Mesothelial cell of epicardium (in vitro differentiated cells): ENCODE measurements at places on chromosomes 11 and 22. TPM values are rescaled to one million over a fixed set of nuclear protein-coding genes. Genes with fewer than 3 reads are reported as not detected.
A peak's percentile ranks its signal among the peaks of the same experiment; 100 is the strongest.

- no peak overlapping the region for H3K27ac ChIP-seq
- no peak for DNase-seq
- H3K4me3 ChIP-seq = no peak overlapping the region
- H3K36me3 ChIP-seq = no peaks in the 10 kb centered on the region
Observed at GRCh38 chr11:42849362-42849761, 462.4 kb upstream of the API5 start.

GRCh38 chr22:36775586-36775963 is 344 bp downstream of the IFT27 start:
- DNase-seq = no peak
- peaks cover 8% of the 10 kb centered on the region for H3K36me3 ChIP-seq
- H3K27ac ChIP-seq = peak overlapping the region; percentile 45
- peaks cover 25% of the 10 kb centered on the region for H3K4me1 ChIP-seq
- peak overlapping the region; percentile 78 for H3K4me3 ChIP-seq

DNA sequence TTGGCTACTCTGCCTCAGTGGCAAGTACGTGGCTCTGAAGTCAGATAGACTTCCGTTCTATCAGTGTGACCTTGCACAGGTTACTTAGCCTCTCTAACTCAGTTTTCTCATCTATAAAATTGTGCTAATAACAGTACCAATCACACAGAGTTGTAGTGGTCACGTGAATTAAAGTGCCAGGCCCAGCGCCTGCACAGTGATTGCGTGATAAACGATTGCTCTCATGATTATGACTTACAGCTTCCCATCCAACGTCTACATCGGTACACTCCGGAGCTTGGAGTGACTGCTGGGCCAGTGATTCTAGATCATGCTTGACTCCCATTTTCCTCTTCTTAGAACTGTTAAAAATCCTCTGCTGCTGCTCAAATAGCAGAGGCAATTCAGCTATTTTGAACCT is 221.8 kb downstream of the CEP164 start:
- no peak overlapping the region for H3K27ac ChIP-seq
- H3K4me3 ChIP-seq = no peak overlapping the region
- no peak for DNase-seq
- H3K27me3 ChIP-seq = peaks cover 42% of the 10 kb centered on the region
- no peaks in the 10 kb centered on the region for H3K36me3 ChIP-seq
- no peaks in the 10 kb centered on the region for H3K4me1 ChIP-seq

DNA sequence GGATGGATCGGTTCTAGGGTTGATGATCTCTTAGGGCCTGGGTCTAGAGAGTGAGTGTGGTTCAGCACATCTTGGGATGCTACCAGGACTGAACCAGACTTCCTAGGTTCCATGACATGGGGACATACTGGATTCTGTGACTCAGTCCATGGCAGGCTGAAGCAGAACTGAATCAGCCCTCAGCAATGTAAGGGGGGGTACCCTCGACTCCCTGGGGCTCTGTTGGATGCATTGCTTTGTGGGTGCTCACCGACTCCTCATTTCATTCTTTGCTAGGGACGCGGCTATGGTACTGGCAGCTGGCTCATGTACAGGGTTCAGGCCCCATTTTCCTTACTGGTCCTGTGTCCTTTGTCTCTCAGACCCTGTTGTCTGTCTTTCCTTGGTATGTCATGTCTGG is 733 bp upstream of the GRAMD1B start:
- H3K4me3 ChIP-seq = peak overlapping the region; percentile 85
- peaks cover 8% of the 10 kb centered on the region for H3K4me1 ChIP-seq
- no peaks in the 10 kb centered on the region for H3K36me3 ChIP-seq

DNA sequence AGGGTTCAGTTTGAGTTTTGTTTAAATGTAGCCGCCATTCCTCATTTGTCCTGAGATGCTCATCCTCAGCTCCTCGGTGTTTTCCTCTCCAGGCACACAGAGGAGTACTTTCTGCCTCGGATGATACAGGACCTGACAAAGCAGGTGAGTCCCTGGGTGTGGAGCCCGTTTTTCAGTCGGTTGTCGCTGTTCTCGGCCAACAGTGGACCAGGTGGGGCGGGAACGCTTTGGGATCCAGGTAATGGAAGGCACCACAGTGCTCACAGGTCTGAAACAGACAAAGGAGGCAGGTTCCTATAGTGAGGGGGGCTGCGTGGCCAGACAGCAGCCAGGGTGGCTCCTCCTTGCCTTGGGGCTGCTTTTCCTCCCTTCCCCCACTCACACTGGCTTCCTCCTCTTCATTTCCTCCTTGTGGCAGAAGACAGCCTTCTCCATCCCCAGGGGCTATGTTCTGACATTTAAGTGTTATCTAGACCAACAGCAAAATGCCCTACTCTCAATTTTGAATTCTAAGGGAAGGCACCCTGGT is 19.4 kb downstream of the NADSYN1 start:
- no peaks in the 10 kb centered on the region for H3K4me1 ChIP-seq
- peaks cover 35% of the 10 kb centered on the region for H3K36me3 ChIP-seq
- DNase-seq = no peak
- no peaks in the 10 kb centered on the region for H3K27me3 ChIP-seq
- no peak overlapping the region for H3K4me3 ChIP-seq

DNA sequence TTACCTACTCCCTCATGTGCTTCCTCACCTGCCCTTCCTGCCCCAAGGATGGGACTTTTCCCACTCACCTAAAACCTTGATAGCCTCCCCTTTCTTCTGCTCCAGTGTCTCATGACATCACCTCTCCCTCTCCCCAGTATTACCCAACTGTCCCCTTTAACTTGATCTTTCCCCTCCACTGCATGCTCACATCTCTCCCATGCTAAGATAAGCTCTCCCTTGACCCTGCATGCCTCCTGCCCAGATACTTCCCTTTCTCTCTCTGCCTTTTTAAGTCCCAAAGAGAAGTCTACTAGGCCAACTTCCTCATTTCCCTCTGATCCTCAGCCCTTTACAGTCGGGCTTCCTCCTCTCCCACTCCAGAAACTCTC is 14.8 kb downstream of the CD3E start:
- no peak overlapping the region for H3K27ac ChIP-seq
- H3K36me3 ChIP-seq = no peaks in the 10 kb centered on the region
- no peak for DNase-seq
- peaks cover 35% of the 10 kb centered on the region for H3K27me3 ChIP-seq

- H3K36me3 ChIP-seq = no peaks in the 10 kb centered on the region
- peaks cover 58% of the 10 kb centered on the region for H3K27me3 ChIP-seq
- H3K4me3 ChIP-seq = no peak overlapping the region
- H3K27ac ChIP-seq = no peak overlapping the region
Observed at GRCh38 chr22:37095113-37095512, 14.4 kb downstream of the TMPRSS6 start.

DNA sequence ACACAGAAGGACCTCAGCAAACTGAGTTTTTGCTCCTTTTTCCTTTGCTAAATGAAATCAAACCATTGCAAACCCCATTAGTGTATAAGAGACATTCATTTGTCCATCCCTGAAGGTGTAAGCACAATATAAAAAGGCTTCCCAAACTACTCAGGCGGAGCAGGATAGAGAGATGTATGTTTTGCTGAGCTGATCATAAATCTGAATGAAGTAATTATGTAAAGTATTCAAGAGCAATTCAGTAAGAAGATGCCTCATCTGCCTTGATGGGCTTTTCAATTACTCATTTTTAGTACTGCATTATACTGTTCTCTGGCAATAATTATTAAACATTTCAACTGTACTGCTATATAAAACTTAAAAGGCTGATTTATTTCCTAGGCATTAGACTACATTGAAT is 65.0 kb downstream of the SPON1 start:
- H3K27ac ChIP-seq = no peak overlapping the region
- peaks cover 4% of the 10 kb centered on the region for H3K27me3 ChIP-seq

DNA sequence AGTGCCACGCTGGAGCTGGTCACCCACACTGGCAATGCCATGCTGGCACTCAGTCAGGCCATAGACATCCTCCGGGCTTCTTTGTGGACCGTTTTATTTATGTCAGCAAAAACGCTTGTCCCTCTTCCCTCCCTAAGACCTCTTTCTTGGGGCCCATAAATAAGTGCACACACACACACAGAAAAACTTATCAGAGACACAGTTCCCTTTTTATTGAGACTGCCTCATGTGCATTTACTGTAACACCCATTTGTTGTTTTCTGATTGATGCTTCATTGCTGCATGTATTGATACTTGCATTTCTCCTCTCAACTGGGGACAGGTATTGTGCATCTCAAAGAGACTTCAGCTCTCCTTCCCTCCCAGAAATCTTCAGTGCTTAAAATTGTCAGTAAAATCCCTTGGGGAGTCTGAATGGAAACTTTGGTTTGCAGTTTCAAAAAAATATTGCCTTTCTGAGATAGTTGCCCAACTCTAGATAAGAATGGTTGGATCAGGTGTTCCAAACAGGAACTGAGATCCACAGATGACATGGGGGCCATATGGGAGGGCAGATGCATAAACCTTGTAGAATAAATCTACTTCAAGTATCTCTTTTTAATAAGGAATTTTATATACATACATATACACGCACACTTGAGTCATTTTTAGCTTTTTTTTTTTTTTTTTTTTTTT is 50.9 kb downstream of the PPP2R1B start:
- H3K4me3 ChIP-seq = no peak overlapping the region
- H3K4me1 ChIP-seq = peaks cover 11% of the 10 kb centered on the region
- DNase-seq = no peak
- H3K27ac ChIP-seq = no peak overlapping the region

The PGA5 gene
- not detected in 3 replicates for total RNA-seq

The P2RX6 gene
- total RNA-seq = 0.72 to 1.1 TPM (median 0.88 TPM) in 3 replicates

The TMEM151A gene
- total RNA-seq = 1.3 to 1.8 TPM (median 1.6 TPM) in 3 replicates

The GGTLC2 gene
- 0.31 TPM in 1 of 3 replicates, not detected in the others for total RNA-seq

The SLN gene
- total RNA-seq = not detected in 3 replicates

The TIGD3 gene
- total RNA-seq = 0.49 to 0.75 TPM (median 0.60 TPM) in 3 replicates

The DDI1 gene
- not detected in 3 replicates for total RNA-seq

The P4HA3 gene
- total RNA-seq = 1.4 to 1.7 TPM (median 1.6 TPM) in 3 replicates

The FADD gene
- total RNA-seq = 20.8 to 21.7 TPM (median 20.9 TPM) in 3 replicates
